ENCODE measurements at places on chromosomes 13 and 19. TPM values are rescaled to one million over a fixed set of nuclear protein-coding genes. Genes with fewer than 3 reads are reported as not detected.
A peak's percentile ranks its signal among the peaks of the same experiment; 100 is the strongest.

GRCh38 chr13:79654520-79654919 is 173.6 kb downstream of the NDFIP2 start:
- no peak for DNase-seq

- peak; percentile 38 for DNase-seq
These were observed 846 bp upstream of the PRKACA start for GRCh38 chr19:14118165-14119051.

IGFL1 gene
- polyA plus RNA-seq = not detected

- no peak for DNase-seq
These were observed 5.8 kb downstream of the KIRREL2 start for GRCh38 chr19:35862528-35862927.

- no peak for DNase-seq
These were observed 3.1 kb downstream of the SLC1A5 start for GRCh38 chr19:46785054-46785979.

DNA sequence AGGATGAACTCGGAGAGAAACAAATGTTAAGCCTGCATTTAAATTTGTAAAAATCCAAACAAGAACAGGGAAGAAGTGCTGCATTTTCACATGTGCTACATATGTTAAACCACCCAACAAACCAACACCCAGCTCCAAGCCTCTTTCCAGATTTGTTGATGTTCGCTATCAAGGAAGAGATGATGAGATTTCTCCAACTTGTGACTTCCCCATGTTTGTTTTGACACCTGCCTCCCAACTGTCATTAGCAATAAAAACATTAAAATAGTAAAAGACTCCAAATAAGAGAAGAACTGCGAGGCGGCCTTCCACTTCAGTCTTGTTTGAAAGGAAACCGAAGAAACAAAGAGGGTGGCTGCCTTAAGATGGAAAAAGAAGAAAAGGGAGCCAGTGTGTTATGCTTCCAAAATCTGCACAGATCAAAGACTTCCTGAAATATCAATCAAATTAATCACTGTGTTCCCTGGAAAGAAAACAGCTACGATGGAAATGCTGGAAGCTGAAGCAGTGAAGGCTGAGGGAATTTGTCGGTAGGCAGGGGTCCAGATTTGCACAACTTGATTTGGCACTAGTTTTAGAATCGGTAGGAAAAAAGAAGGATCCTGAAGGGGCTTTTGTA is 14.0 kb upstream of the GGACT start:
- no peak for DNase-seq

DNA sequence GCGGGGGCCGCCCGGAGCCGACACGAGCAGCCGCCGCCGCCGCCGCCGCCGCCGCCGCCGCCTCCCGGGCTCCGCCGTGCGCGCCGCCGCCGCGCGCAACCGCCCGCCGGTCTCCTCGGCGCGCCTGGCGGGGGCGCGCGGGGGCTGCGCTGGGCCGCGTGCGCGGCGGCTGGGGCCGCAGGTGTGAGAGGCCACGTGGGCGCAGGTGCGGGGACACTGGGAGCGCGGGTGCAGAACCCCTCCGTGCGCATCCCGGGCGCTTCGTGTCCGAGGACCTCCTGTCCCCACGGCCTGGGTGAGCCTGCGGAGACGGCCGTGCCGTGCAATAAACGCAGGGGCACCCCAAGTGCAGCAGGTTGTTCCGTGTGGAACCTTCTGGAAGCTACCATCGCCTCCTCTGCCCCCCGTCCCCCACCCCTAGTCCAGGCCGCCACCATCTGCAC is at the start of gene LINGO3:
TSS of gene LINGO3 (minus strand) at position 41 of the 443 bp plus-strand sequence. CDS start 16,378 bp downstream, outside the sequence.
- DNase-seq = no peak

DNA sequence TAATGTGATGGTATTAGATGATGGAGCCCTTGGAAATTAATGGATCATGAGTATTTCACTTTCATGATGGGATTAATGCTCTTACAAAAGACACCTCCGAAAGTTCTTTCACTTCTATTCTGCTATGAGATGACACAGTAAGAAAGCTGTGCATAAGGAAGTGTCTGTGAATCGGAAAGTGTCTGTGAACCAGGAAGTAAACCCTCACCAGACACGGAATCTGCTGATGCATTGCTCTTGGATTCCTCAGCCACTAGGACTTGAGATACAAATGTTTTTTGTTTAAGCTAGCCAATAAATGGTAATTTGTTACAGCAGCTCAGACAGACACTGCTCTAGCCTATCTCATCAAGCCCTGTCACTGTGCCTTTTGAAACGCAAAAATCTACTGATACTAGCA is 440.4 kb upstream of the PRR20A start:
- no peak for DNase-seq

GRCh38 chr19:9945319-9945966 is 9.1 kb upstream of the OLFM2 start:
- no peak for DNase-seq

- no peak for DNase-seq
These were observed 945 bp upstream of the CPAMD8 start for GRCh38 chr19:17027535-17027975.

MYCBP2 gene
- polyA plus RNA-seq = 38.8 TPM

CYP4F8 gene
- polyA plus RNA-seq = not detected

ETV2 gene
- 0.61 TPM for polyA plus RNA-seq

PPM1N gene
- 2.8 TPM for polyA plus RNA-seq

DNA sequence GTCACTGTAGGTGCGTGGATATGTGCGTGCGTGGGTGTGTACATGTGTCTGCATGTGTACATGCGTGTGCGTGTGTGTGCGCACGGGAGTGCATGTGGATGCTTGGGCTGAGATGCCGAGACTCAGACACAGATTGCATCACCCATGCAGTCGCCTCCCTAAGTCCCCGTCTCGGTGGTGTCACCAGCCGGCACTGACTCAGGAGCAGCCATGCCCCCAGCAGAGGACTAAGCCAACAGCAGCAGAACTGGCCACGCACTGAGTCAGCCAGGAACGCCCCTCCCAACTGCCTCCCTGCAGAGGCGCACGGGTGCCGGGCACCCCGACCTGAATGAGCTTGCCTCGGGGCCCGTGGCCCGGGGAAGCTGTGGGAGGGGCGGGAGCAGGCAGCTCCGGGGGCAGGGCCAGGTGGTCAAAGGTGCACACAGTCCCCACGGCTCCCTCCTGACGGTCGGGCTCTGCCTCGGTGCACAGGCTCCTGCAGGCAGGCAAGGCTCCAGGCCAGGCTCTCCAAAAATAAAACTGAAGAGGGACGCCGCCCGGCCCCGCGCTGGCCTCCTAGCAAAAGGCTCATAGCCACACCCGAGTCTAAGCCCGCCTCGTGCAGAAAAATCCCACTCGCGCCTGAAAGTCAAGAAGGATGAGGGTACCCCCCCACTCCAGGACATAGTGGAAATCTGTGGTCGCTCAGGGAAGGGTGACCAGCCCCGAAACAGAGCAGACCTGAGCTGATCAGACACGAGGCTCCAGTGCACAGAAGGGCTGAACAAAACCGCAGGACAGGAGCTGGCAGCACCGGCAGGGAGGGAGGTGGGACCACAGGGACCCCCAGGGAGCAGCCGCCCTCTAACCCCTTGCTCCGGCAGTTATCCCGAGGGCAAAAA is 49.2 kb downstream of the GADD45B start:
- no peak for DNase-seq
